ENCODE measurements at places on chromosomes 4 and X. TPM values are rescaled to one million over a fixed set of nuclear protein-coding genes. Genes with fewer than 3 reads are reported as not detected.

GRCh38 chr4:3660086-3660927 is 105.9 kb upstream of the ADRA2C start:
- no peak for DNase-seq
- no peak overlapping the region for H3K27ac ChIP-seq
- H3K4me1 ChIP-seq = no peaks in the 10 kb centered on the region
- no peaks in the 10 kb centered on the region for H3K36me3 ChIP-seq
- no peaks in the 10 kb centered on the region for H3K27me3 ChIP-seq
- no peak overlapping the region for H3K4me3 ChIP-seq

GRCh38 chr4:83212041-83212851 is 72.4 kb downstream of the COQ2 start:
- DNase-seq = peak; percentile 89
- H3K36me3 ChIP-seq = no peaks in the 10 kb centered on the region
- peak overlapping the region; percentile 67 for H3K27ac ChIP-seq
- no peaks in the 10 kb centered on the region for H3K27me3 ChIP-seq
- peaks cover 67% of the 10 kb centered on the region for H3K4me1 ChIP-seq

DNA sequence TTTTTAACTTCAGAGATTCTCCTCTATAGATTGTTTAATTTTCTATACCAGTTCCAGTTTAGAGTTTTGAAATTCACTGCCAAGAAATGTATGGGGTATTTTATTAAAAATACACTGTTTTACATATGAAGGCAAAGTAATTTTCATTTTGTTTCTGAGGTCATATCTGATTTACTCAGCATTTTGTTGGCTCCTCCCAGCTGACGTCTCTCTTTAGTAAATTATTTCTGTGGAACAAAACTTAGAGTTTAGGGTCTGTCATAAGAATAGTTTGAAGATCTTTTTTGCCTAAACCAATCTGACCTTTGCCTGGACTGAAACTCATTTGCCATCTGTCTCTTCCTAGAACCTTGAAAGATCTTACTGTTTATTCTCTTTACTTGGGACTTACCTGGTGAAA is 16.9 kb downstream of the FNIP2 start:
- DNase-seq = no peak
- H3K4me1 ChIP-seq = no peaks in the 10 kb centered on the region
- no peak overlapping the region for H3K27ac ChIP-seq
- H3K4me3 ChIP-seq = no peak overlapping the region

GRCh38 chr4:168451744-168452390 is 28.4 kb downstream of the DDX60L start:
- no peak overlapping the region for H3K4me3 ChIP-seq
- no peaks in the 10 kb centered on the region for H3K4me1 ChIP-seq
- H3K27me3 ChIP-seq = no peaks in the 10 kb centered on the region
- H3K36me3 ChIP-seq = peaks cover 3% of the 10 kb centered on the region
- no peak for DNase-seq

- H3K4me3 ChIP-seq = no peak overlapping the region
- H3K27me3 ChIP-seq = no peaks in the 10 kb centered on the region
- H3K36me3 ChIP-seq = no peaks in the 10 kb centered on the region
- no peak overlapping the region for H3K27ac ChIP-seq
- no peak for DNase-seq
Observed at GRCh38 chrX:110004731-110005369, 1.9 kb downstream of the TMEM164 start.

DNA sequence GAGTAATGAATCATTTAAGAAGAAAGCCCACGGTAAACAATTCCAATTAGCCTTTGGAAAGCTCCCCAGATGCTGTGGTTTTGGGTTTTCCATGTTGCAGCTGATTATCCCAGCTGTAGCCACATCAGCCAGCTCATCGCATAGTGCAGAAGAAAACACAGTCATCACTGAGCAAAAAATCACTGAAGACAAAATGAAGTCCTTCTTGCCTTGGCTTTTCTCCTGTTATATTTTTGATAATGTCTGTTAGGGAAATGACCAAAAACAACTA is 193.0 kb upstream of the C1QTNF7 start:
- H3K4me3 ChIP-seq = no peak overlapping the region
- no peaks in the 10 kb centered on the region for H3K36me3 ChIP-seq
- no peak for DNase-seq
- no peaks in the 10 kb centered on the region for H3K4me1 ChIP-seq
- H3K27me3 ChIP-seq = no peaks in the 10 kb centered on the region

- H3K36me3 ChIP-seq = no peaks in the 10 kb centered on the region
- no peak overlapping the region for H3K4me3 ChIP-seq
- DNase-seq = no peak
- H3K27ac ChIP-seq = no peak overlapping the region
- peaks cover 26% of the 10 kb centered on the region for H3K4me1 ChIP-seq
Observed at GRCh38 chr4:139311909-139312308, 9.6 kb upstream of the NDUFC1 start.

DNA sequence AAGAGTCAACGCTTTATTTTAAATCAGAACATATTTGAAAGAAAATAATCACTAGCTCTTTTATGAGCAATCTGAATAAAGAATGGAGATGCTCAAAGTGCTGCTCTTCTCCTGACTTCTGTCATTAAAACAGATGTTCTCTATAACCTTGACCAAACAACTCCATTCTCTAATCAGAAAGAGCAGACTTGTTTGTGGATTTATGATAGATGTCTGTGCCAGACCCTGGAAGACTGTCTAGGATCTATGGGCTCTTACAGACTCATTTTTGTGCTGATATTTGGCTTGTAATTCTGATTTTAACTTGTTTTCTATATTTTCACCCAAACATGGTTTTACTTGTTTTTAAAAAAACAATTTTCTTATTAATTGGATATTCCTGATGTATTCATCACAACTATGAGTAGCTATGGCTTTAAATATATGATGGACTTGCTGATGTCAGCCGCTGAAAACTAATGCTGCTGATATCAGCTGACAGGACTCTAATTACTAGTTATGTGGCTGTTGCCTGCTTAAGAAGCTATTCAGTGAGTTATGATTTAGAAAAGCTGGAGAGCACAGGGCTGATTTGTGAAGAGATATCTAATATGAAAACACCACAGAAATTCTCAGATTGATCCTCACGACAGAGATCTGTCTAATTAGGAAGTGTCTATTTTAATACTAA is 31.6 kb upstream of the MAML3 start:
- H3K27me3 ChIP-seq = no peaks in the 10 kb centered on the region
- no peaks in the 10 kb centered on the region for H3K36me3 ChIP-seq
- no peaks in the 10 kb centered on the region for H3K4me1 ChIP-seq
- no peak overlapping the region for H3K27ac ChIP-seq
- H3K4me3 ChIP-seq = no peak overlapping the region

- no peak overlapping the region for H3K27ac ChIP-seq
- no peaks in the 10 kb centered on the region for H3K4me1 ChIP-seq
- peak; percentile 2 for DNase-seq
- H3K4me3 ChIP-seq = no peak overlapping the region
- H3K27me3 ChIP-seq = no peaks in the 10 kb centered on the region
- no peaks in the 10 kb centered on the region for H3K36me3 ChIP-seq
Observed at GRCh38 chr4:8921465-8921864, 49.8 kb upstream of the HMX1 start.

- DNase-seq = no peak
- H3K27me3 ChIP-seq = no peaks in the 10 kb centered on the region
- peak overlapping the region; percentile 63 for H3K27ac ChIP-seq
- peak overlapping the region; percentile 44 for H3K4me3 ChIP-seq
- H3K4me1 ChIP-seq = peaks cover 4% of the 10 kb centered on the region
Observed at GRCh38 chrX:13473442-13474163, 95.8 kb upstream of the EGFL6 start.

GRCh38 chr4:147578051-147578476 is 39.1 kb upstream of the TMEM184C start:
- H3K4me1 ChIP-seq = no peaks in the 10 kb centered on the region
- H3K4me3 ChIP-seq = no peak overlapping the region
- no peak overlapping the region for H3K27ac ChIP-seq
- no peak for DNase-seq
- H3K27me3 ChIP-seq = no peaks in the 10 kb centered on the region

Gene NLGN3
- total RNA-seq = 3.4 TPM

Gene SMAD1
- 0.30 TPM for total RNA-seq

Gene EPGN
- 0.44 TPM for total RNA-seq
